Forelimb muscle (tissue), 1 donor: ENCODE measurements at places on chromosomes 7 and 10.

DNA sequence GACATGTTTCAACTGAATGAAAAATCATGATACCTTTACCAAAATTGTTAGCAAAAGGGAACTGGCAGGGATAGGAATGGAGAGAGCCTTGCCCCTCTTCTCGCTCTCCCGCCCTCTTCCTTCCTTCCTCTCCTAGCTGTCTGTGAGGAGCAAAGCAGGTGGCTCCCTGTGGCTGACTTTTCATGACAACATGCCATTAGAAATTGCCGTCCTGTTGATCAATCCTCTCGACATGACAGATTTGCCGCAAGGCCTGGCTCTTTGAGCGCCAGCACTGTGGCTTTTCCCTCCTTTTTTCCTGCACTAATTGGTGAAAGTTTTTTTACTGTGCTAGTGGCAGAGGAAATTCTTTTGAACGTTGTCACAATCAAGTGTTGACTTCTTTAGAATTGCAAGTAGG is 171.1 kb downstream of the TCF7L2 start:
- no peak for DNase-seq

DNA sequence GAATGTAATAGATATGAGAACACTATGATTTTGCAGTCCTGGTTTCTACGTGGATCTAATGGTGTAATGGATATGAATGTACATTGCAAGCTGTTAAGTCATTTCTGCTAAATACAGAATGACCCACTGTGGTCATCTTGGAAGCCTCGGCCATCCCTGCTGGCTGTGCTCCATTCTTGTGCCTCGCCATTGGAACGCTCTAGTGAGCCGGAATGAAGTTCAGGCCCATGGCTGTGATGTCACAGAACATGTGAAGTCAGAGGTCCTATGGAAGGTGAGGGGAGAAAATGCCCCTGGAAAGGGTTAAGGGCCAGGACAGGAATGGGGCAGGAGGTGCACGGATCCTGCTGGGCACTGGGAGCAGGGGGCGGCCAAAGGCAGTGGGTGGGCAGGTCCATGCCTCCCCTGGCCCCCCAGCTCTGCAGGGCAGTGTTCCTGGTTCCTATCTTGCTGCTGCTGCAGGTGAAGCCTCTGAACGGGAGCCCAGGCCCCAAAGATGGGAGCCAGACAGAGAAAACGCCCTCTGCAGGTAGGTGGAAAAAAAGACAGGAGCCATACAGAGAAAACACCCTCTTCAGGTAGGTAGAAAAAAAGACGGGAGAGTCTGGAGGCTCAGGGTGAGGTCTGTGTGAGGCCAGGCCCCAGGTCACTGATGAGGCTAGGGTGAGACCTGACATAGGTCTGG is at the start of gene LLCFC1:
TSS of gene LLCFC1 (plus strand) at position 259 of the 685 bp plus-strand sequence. CDS start at position 397, 138 bp downstream.
- DNase-seq, result no peak

DNA sequence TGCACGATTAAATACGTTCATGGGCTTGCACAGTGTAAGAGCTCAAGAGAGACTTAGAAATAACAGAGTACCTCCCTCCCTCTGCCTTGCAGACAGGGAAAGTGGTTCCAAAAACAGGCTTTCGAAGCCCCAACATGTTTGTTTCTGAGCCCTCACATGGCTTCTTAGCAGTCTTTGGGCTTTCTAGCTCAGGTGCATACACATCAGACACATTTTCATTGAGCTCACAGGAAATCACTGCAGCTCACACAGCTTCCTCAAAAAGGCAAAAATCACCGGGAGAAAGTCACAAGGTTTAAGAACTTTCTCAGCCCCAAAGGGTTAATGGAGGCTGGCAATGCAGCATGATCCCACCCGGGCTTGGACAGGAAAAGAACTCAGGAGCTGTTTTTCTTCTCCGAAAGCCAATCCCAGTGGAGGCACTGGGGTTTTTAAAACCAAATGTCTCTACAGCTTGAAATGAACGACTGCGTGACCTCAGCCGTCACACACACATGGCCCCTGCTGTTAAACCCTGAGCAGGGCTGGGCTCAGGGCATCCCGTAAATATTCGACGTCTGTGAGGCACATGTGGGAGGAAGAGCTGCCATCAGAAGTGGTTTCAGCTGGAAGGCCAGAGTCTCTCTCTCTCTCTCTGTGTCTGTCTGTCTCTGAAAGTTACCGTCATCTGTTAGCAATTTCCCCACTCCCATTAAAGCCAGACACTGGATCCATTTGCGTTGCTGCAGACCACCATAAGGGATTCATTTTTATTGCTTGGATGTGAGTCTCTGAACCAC is 69.7 kb downstream of the CALML3 start:
- no peak for DNase-seq

DNA sequence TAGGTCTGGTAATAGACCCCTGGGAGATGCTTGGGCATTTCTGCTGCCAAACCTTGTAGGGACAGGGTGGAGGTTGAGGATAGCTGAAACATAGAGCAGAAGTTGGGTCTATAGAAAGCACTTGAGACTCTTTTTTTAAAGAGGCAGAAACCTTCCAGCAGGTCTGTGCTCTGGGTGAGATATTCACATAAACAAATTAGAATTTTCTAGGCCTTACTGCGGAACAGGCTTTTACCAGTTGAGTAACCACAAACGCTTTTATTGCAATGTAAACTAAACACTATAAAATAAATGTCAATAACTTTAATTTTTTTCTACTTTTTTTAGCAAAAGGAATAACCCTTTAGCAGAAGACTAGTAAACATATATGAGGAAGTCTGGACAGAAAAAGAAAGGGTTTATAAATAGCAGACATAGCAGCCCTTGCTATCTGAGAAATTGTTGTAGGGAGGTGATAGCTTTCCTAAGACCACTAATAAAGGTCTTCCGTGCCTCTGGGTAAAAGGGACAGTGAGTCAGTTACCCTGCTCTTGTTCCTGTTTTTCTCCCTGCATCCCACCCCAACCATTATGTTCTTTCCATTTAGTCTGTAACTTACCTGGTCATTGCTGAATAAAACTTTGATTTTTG is 38.7 kb downstream of the CACNB2 start:
- DNase-seq, result no peak

DNA sequence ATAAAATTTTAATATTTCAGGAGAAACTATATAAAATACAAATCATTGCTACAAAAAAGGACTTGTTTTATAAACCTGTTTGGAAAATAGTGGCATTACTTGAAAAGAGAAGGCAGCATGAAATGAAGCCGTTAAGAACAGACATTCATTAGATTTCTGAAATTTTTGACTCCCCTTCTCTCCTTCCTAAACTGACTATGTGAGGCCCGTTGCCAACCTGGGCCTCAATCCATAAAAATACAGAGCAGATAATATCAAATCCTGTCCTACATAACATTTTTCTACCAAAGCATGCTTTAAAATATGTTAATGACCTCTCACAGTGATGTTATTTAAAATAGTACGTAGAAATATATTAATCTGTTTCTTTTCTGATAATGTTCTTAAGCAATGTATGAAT is 34.5 kb upstream of the ING3 start:
- no peak for DNase-seq
